ENCODE measurements at places on chromosomes 5 and 9.

GRCh38 chr9:110006657-110007056 lies 201.3 kb downstream of the C9orf152 start:
- DNase-seq: no peak

- DNase-seq: no peak
These were observed 164.2 kb downstream of the PDE4D start for GRCh38 chr5:59729357-59729756.

GRCh38 chr5:142287973-142288313 lies 36.9 kb downstream of the SPRY4 start:
- DNase-seq: no peak

DNA sequence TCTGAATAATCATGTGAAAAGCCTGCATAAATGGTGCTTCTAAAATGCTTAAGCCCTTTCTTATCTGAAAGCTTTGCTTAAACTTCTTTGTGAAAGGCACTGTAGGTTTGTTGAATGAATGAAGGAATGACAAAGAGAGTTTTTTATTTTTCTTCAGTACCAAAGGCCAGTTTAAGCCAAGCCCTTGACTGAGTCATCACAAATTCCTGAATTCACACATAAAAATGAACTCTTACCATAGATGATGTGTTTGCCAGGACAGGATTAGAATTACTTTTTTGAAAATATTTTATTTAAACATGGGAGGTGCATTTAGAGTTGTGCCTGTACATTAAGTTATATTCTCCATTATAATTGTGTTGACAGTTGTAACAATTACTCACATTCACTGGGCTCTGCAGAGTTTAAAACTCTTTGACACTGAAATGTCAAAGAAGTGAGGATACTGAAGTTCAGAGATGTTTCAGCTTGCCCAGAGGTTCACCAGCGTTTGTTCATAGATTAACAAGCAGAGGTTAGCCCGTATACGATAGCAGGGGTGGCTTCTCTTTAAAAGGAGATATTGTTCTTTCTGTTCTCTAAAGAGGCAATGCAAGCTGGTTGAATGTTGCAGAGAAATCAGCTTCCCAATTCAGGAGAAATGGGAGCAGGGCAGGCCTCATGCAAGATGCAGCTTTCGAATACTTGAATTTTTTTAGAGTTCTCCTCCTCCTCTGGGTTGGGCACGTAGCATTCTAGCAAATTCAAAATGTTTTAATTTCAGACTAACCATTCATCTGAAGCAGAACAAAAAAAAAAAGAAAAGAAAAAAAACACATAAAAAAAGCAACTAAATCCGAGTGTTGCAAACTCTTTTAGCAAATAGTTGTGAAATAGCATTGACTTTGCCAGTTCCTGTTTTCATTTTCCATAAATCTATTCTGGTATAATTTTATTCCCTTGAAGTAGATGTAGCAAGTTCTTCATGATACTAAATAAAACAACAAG lies 358.7 kb upstream of the KLF4 start:
- no peak for DNase-seq

GRCh38 chr5:32710550-32711361 lies at the start of gene NPR3:
TSS of gene NPR3 (plus strand) at chr5:32711321. CDS start at chr5:32711777, 456 bp downstream.
- DNase-seq: no peak

DNA sequence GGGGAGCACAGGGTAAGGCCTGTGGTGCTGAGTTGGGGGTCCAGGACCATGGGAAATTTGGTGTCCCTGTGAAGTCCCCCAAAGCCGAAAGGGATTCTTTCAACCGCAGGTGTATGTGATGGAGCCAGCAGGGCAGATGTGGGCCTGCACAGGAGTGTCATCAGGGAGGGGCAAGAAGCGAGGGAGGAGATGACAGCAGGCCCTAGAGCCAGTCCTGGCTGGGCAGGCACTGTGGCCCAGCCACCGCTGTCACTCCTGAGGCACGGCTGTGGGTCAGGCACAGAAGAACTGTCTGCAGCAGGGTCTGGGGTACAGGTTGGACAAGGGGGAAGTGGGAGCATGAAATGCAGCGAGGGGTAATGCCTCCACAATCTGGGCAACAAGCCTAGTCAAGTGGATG lies 4.8 kb downstream of the HK3 start:
- no peak for DNase-seq

- no peak for DNase-seq
These were observed 13.8 kb upstream of the ANXA1 start for GRCh38 chr9:73137914-73138313.

- DNase-seq: no peak
These were observed 72.9 kb upstream of the PRLR start for GRCh38 chr5:35303152-35303551.

- no peak for DNase-seq
These were observed 813 bp downstream of the ERMP1 start for GRCh38 chr9:5832071-5832537.

- DNase-seq: no peak
These were observed 116.6 kb downstream of the ESM1 start for GRCh38 chr5:54868511-54869483.

DNA sequence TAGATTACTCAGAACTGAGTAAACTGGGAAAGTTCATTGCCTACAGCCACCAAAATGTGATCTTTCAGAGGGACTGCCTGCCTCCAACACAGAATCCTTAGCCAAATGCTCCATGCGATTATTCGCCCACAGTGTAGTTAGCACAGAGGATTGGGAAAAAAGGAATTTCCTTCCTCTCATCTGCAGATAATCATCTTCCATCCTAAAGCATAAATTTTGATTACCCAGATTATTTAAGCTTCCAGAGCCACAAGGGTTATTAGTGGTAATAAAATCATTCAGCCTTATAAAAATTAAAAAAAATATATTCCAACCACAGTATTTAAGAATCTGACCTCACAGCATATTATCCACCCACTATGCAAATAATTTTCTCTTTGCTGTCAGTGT lies 285.3 kb upstream of the GRAMD2B start:
- DNase-seq: no peak

DNA sequence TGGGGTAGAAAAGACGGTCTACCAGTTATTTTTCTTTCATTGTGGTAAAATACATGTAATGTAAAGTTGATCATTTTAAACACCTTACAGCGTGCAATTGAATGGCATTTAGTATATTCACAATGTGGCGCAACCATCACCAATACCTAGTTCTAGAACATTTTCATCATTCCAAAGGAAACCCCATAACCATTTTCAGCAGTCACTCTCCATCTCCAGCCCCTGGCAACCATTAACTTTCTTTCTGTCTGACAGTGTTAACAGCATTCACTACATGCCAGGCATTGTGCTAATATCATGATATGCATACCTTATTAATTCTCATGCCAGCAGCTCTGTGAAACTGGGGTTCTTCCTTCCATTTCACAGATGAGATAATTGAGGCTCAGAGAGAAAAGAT lies 32.0 kb downstream of the PTGS1 start:
- DNase-seq: no peak

DNA sequence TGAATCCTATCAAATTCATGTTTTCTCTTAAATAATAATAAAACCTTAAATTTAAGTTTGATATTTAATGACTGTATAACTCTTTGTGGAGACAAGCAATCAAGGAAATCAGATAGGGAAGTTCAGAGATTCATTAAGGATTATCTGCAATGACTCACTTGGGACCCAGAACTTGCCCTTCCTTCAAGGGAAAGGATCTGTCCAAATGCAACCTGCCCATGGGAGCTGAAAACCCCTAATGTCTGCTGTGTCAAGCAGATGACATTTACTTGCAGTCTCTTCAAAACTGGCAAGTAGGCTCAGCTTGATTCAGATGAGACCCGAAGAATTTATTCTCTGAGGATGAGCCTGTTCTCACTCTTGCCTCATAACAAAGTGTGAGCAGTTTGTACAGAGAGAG lies 1577.6 kb downstream of the EFNA5 start:
- DNase-seq: no peak

- no peak for DNase-seq
These were observed 380.1 kb upstream of the TUSC1 start for GRCh38 chr9:26058111-26058895.

DNA sequence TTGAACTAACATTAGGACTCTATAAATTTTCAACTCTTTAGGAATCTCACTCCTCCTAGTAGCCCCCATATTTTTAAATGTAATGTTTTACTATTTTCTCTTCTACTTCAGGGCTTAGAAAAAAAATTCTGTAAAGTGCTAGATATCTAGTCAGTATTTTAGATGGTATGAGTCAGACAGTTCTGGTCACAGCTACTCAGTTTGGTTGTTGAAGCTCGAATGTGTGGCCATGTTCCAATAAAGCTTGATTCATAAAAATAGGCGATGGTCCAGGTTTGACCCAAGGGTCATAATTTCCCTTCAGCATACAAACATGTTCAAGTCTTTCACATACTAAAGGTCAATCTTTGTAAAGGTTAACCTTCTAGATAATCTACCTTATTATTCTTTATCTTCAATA lies 566.0 kb upstream of the CDH18 start:
- no peak for DNase-seq

DNA sequence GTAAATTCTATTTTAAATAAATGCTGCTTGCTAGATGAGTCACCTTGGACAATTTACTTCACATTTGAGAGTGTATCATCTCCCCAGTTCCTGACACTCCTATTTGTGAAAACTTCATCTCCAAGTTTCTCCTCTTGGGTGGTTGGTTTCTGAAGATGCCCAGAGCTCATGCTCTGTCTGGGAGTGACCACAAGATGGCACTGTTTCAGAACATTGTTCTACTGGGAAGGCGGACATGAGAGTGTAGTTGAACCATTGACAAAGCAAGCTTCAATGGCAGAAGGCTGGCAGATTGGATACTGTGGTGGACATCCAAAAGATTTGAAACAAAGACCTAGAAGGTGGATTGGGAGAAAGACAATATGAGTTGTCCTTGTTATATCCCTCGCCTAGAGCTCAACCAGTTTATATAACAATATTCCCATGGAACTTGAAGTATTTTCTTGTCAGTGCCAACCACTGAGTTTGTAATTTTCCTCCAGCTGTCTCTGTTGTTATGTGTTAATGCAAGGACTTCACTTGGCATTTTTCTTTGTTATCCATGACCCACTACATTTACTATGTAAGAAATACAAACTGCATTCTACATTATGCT lies 234.3 kb upstream of the ANKH start:
- peak; percentile 2 for DNase-seq

GRCh38 chr9:15157381-15157780 lies 149.6 kb downstream of the TTC39B start:
- no peak for DNase-seq

- no peak for DNase-seq
These were observed 56.4 kb upstream of the RNF130 start for GRCh38 chr5:180127682-180128670.

- DNase-seq: no peak
These were observed 378.6 kb upstream of the KLF4 start for GRCh38 chr9:107868186-107868585.

GRCh38 chr5:55633574-55634208 lies 78.4 kb downstream of the SLC38A9 start:
- DNase-seq: no peak

GRCh38 chr9:92642564-92642963 lies 27.4 kb downstream of the IPPK start:
- DNase-seq: no peak

DNA sequence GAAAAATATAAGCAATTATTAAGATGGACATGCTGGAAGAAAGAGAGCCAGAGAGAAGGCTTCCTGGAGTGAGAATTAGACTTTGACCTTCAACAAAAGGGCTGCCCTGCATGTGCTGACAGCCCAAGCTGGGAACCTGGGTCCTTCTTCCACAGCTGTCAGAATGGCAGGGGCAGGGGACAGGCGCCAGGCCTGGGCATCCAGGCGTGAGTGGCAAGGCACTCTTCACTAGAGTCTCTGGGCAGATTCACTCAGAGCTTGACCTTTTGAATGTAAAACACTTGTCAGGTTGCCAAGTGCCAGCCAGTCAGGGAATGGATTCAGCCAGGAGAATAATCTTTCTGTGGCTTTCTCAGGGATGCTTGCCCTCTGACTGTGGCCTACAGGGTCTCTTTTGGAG lies 119.1 kb upstream of the CLINT1 start:
- no peak for DNase-seq

- no peak for DNase-seq
These were observed 33.5 kb upstream of the SHOC1 start for GRCh38 chr9:111828193-111828592.

DNA sequence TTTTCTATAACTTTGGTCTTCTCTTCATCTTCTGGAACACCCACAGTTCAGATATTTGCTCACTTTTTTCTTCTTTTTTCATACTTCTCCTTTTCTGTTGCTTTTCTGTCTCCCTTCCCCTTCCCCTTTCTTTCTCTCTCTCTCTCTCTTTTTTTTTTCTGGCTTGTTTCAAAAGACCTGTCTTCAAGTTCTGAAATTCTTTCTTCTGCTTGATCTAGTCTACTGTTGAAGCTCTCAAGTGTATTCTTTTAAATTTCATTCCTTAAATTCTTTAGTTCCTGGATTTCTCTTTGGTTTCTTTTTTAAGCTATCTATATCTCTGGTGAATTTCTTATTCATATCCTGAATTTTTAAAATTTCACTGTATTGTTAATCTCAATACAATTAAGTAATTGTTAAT lies 11.2 kb downstream of the ALG2 start:
- DNase-seq: no peak

DNA sequence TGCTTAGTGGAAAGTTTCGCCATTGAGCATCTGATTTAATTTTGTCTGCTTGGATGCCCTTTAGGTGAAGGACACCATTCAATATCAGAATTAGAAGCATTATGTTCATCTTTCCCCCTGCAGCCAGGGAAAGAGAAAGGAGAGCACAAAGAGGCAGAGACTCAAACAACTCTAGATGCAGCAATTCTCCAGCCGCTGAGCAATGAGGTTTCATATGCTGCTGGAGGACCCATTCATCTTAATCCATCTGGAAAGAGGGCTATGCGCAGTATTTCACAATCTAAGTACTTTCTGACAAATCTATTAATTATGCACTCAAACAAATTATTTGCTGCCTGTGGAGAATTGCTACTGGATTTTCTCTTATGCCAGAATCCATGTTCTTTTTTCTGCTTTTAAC lies 527.0 kb upstream of the TUSC1 start:
- DNase-seq: no peak

DNA sequence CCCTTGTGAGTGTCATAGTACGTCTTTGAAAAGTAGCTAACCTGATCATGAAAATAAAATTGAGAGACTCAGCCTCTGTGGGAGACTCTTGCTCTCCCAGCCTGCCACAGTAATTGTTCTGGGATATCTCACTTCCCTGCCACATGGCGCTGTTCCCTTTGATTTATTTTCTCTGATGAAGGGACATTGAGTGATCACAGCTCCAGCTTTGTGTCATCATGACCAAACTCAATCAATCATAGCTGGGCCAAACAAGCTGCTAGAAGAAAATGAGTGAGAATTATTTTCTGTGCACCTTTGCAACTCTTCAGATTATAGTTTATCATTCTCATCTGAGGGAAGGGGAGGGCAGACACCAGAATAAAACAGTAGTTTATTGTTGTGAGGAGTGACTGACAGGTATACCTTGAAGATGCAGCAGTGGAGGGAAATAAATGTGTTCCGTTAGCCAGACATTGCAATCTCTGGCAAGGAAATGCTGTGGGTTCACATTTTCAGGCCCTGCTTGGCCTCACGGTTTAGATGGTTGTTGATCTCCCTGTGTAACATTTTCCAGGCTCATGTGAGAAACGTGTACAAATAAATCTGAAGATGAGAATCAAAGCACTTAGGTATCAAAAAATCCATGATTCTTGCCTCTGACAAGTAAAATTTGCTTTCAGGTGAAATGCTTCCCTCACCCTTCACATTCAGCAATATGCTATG lies 174.7 kb upstream of the FBXL17 start:
- DNase-seq: no peak
